Left renal pelvis (tissue), 4 donors: ENCODE measurements at places on chromosomes 6 and 20.

- no peak for DNase-seq
These were observed 41.7 kb downstream of the CNKSR3 start for GRCh38 chr6:154468760-154469159.

DNA sequence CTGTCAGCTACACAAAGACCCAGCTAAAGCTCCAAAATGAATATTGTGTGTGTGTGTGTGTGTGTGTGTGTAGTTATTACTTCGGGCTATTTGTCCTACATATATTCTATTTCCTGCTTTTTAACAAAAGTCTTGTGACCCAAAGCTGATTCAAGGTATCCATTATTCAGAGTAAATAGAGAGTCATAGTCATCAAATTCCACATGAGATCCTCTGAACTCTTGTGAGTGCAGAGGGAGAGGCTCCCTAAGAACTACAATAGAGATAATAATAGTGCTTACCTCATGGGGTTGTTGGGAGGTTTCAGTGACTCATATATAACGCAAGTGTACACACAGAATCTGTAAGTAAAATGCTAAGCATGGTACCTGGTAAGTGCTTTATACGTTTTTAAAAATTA, 95.6 kb upstream of the SHLD1 start:
- no peak for DNase-seq

DNA sequence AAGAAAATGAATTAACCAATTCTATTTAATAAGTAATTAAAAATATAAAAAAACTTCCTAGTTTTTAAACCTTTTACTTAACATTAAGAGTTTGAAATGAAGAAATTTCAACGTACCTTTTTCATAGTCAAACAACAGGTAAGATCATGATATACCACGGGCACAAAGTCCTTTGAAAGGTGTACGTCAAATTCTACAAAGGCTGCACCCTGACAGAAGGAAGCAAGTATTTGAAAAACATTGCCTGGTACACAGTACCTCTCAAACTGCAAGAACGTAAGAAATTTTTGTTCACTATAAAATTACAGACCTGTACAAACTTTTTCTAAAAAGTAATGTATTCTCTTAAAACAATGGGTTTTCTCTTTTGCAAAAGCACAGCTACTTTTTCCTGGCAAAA, 180.2 kb upstream of the SHLD1 start:
- no peak for DNase-seq

DNA sequence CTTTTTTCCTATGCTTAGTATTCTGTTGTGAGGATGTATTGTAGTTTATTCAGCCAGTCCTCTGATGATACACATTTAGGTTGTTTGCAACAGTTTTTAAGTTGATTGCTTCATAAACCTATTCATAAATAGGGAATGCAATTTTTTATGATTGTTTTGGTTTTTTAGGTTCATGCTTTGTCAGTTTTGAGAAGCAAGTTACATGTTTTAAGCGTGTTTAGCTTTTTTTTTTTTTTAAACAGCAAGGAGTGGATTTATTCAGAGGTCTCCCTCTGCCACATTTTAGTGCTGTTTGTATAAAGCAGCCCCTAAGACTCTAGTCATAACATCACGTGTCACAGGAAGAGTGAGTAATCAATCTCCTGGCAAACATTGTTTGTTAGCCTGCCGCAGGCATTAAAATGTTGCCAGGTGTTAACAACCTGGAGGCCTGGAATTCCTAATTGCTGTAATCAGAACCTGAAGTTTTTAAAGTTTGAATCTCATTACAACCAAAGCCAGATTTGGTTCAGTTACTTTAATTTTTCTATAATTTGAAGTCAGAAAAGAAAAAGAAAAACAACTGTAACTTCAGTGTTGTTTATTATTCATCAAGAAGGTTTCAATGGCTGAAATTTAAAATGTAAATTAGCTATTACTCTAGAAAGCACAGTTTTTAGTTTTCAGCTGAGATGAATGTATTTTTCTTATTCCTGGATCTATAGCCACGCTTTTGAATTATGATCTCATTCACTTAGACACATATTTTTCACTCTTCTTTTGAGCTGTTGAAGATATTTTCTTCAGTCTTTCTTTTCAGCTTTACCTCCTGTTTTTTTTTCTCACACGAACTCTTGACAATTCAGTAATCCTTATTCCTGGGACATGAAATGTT, 59.2 kb downstream of the KCNS1 start:
- DNase-seq: peak; percentile 17

- no peak for DNase-seq
These were observed 68.4 kb downstream of the DST start for GRCh38 chr6:56574292-56574691.

GRCh38 chr20:47704746-47705496, 80.4 kb downstream of the SULF2 start:
- DNase-seq: no peak

DNA sequence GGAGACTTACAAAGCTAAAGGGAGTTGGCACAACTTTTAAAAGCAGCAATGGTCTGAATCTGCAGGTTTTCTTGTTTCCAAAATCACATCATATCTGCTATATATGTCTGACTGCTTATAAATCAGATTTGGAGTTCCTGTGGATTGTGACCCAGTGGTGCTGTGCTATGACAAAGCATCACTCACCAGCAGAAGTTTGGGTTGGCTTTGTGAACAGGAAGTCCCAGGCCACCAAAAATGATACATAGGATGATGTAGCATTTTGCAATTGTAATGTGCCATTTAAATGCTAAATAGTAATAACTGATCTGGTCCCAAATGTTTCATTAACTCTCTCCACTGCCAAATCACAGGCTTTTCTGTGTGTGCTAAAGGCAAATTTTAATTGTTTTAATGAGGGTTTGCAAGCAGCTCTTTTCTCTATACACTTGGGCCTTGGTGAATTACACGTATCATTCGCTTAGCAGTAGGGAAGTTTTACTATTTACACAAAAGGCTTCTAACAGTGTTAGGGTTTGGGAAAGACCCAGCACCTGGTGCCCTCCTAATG, 60.8 kb downstream of the SYNDIG1 start:
- DNase-seq: no peak

GRCh38 chr20:44585057-44585963, 2.9 kb downstream of the PKIG start:
- no peak for DNase-seq

DNA sequence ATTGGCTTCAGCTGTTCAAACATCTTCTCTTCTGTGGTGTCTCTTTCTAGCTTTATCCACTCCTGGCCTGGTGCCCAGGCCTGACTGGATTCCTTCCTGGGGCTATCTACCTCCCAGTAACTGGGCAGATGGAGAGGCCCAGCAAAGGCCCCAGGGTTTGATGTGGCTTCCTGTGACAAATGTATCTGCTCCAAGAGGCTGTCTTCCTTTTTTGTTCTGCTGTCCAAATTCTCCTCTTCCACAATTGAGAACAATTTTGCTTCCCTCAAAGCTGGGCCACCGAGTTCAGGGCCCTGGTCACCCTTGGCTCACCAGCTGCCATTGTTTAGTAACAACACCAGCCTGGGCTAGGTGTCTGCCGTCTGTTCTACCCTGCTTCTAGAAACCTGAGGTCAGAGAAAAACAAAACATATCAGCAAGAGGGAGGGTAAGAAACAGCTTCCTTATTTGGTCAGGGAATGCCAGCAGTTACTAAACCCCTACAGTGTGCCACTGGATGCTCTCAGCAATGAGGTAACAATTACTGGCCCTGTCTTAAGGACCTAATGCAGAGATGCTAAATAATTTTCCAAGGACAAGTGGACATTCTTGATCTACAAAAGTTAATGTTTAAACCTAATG, 3.9 kb downstream of the ZFP57 start:
- DNase-seq: no peak
